Hepatic stellate cell (primary cell): ENCODE measurements at places on chromosomes 2 and 18.

- no peak for DNase-seq
Measured at GRCh38 chr18:79927607-79928562, 23.6 kb downstream of the SLC66A2 start.

GRCh38 chr2:236867441-236868260 lies 218.0 kb upstream of the COPS8 start:
- no peak for DNase-seq

DNA sequence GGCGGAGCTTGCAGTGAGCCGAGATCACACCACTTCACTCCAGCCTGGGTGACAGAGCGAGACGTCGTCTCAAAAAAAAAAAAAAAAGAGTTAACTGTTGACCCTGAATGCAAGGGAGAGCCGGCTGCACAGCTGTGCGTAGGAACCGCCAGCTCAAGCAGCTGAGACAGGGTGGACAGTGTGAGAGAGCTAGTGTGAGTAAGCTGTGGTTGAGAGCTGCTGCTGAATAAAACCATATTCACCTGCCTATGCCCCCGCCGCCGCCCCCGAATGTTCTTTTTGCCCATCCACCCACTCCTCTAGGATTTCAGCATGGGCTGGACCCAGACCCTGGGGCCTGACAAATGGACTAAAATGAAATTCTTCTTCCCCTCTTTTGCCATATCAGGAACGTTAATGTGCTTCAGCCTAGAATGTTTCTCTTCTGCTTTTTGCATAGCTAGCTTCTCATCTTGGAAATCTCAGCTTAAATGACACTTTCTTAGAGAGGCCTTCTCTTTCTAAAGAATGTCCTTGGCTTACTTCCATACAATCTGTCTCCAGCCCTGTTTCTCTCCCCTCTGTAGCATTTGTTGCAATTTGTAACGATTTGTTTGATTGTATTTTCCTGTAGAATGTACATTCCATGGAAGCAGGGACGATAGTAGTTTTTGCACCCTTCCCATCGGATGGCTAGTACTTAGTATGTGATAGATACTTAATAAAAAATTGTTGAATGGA lies 142.7 kb downstream of the KLHL14 start:
- no peak for DNase-seq

DNA sequence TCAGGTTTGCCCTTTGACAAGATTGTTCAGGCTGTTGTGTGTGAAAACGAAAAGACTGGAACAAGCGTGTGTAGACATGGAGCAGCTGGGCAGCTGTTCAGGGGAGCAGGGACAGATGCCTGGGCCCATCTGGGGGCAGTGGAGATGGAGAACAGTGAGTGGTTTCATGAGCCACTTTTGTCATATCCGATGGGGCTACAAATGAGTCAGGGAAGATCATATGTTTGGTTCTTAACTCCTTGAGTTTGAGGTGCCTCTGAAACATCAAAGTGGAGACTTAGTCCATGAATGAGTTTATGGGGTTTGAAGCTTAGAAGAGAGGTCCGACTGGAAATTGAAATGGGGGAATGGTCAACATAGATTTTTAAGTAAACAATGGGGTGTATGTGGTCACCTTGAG lies 9.3 kb upstream of the PLB1 start:
- DNase-seq = no peak

- DNase-seq = no peak
Measured at GRCh38 chr2:69620870-69621269, 22.7 kb downstream of the AAK1 start.

DNA sequence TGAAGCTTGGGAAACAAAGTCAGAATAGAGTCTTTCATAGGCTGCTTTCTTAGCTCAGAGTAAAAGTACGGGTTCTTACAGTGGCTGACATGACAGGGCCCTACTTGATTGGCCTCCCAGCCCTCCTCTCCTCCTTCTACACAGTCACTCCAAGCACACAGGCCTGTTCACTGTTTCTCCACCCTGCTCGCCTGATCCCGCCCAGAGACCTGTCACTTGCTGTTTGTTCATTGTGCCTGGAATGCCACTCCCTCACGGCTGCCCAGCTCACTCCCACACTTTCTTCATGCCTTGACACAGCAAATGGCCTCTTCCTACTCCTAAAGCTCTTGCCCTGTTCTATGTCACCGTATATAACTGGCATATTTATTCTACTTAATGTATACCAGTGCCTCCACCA lies 104.8 kb downstream of the MAP4K4 start:
- no peak for DNase-seq

DNA sequence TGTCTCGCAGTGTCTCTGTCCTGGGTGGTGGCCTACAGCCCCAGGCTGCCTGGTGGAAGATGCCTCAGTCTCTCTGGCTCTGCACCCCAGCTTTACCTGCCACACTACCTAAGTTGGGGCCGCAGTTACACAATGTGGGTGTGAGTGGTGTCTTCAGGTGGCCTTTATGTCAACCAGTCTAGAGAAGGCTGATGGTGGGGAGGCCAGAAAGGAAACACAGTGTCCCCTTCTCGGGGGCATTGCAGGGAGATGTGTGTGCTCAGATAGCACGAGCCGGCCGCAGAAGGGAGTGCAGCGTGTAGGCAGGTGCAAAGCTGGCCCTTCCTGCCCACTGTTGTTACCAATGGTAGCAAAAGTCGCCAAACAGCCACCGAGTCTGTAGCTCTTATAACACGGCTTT lies 216.1 kb downstream of the SH3RF3 start:
- no peak for DNase-seq

- DNase-seq = no peak
Measured at GRCh38 chr2:16090650-16091575, 150.6 kb downstream of the MYCN start.

- DNase-seq = no peak
Measured at GRCh38 chr2:61057562-61057961, 8.1 kb upstream of the SANBR start.

- DNase-seq = no peak
Measured at GRCh38 chr2:161077367-161078210, 82.6 kb upstream of the TANK start.

GRCh38 chr2:237731663-237732062 lies 66.9 kb upstream of the RBM44 start:
- DNase-seq = peak; percentile 64

- no peak for DNase-seq
Measured at GRCh38 chr2:190050001-190050400, 12.5 kb downstream of the MSTN start.

DNA sequence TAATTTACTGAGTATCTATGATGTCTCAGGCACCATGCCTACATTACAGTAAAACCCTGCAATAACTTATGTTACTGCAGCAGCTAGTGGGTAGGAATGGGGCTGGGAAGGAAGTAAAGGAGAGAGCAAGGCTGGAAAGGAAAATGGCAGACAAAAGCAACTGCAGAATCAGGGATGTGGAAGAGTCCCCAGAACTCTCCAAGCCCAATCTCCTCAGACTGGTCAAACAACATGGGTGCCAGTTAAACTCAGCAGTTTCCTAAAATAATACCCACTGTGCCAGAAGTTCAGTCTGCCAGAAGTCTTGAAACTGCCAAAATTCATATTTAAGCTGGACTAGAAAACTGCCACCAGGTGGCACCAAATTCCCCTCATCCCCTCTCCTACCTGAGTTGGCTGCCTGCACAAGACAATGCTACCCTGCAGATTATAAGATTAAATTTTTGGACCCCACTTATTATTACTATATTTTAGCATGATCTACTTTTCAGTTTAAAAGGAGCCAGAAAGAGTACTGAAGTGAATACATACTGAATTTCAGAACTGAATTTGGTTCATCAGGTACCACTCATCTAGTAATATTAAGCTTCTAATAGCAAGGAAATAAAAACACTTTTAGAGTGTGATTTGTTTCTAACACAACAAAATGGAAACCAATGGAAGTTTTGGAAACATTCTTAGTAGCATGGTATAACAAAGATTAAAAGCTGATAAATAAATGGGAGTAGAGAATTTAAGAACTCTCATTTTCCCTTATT lies 86.8 kb upstream of the DNER start:
- DNase-seq = peak; percentile 29

DNA sequence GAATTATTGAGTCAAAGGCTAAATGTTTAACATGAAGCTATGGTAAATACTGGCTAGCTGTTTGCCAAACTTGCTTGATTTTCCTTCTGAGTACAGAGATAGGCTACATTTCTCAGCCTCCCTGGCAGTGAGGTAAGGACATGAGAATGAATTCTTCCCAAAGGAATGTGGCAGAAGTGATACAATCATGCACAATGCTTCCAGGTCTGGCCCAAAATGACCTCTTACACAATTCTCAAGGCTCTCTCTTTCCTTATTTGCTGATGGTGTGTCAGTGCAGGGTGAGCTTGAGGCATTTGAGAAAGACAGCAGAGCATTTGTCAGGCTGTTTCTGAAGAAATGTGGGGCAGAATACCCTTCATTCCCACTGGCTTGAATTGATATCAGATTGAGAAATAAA lies 95.6 kb upstream of the NABP1 start:
- DNase-seq = peak; percentile 31

GRCh38 chr2:155393406-155393805 lies 694.9 kb downstream of the KCNJ3 start:
- no peak for DNase-seq

GRCh38 chr2:126769118-126769517 lies 113.2 kb downstream of the GYPC start:
- DNase-seq = no peak

GRCh38 chr2:217717646-217718045 lies 285.1 kb downstream of the TNS1 start:
- no peak for DNase-seq

GRCh38 chr2:45649462-45649857 lies 2.0 kb upstream of the PRKCE start:
- no peak for DNase-seq

- DNase-seq = no peak
Measured at GRCh38 chr2:201904538-201905420, 98.4 kb downstream of the CDK15 start.

GRCh38 chr2:129772190-129772579 lies 207.3 kb upstream of the RAB6C start:
- no peak for DNase-seq

GRCh38 chr18:62183578-62184195 lies 3.2 kb downstream of the PIGN start:
- DNase-seq = peak; percentile 16

DNA sequence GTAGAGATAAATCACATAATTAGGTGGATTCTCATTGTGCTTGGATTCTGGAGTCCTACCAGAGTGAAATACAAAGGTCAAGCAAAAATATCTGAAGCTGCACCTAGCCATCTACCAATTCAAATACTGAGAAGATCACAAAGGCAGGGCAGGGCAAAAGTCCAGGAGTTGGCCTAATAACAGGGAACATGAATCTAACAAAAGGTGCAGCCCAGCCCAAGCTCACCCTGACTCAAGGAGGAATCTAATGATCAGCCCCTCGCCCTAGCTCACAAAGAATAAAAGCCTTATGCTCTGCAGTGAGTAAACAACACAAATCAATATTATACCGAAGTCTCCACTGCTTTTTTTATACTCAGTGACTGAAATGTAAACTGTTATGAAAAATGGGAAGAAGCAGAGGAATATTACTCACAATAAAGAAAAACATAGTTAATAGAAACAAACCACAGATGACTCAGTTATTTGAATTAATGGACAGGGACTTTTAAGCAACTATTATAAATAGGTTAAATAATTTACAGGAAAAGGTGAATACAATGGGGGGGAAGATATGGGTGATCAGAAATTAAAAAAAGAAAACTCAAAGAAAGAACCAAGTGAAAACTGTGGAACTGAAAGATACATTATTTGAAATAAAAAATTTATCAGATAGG lies 49.5 kb downstream of the ANTXR1 start:
- no peak for DNase-seq

DNA sequence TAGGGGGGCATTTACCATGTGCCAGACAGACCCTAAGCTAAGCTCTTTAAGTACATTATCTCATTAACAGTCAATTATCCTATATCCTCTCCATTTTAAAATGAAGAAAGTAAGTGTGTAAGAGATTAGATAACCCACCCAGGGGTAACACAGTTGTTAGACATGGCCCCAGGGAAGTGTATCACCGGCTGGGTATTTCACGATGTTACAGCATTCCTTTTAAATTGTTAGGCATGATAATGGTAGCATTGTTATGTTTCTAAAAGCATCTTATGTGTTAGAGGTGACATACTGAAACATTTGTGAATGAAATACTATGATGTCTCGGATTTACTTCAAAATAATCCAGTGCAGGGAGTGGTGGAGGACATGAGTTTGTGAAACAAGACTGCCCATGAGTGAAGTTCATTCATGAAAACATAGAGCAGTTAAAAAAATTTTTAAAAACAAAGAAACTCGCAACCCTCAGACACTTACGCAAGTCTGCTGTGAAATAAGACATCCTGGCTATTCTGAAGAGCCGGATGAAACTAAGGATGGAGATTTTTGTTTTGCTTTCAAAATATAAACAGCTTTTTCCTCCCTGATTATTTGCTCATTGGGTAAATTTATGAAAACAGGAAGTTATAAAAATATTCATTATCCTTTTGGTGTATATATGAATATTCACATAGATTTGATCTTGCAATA lies 54.9 kb downstream of the IL1RL2 start:
- DNase-seq = no peak

- DNase-seq = no peak
Measured at GRCh38 chr2:152499331-152499816, 164.4 kb downstream of the FMNL2 start.

- no peak for DNase-seq
Measured at GRCh38 chr18:76613053-76613754, 118.2 kb upstream of the ZNF516 start.

- DNase-seq = no peak
Measured at GRCh38 chr2:100248044-100248330, 74.3 kb downstream of the LONRF2 start.

DNA sequence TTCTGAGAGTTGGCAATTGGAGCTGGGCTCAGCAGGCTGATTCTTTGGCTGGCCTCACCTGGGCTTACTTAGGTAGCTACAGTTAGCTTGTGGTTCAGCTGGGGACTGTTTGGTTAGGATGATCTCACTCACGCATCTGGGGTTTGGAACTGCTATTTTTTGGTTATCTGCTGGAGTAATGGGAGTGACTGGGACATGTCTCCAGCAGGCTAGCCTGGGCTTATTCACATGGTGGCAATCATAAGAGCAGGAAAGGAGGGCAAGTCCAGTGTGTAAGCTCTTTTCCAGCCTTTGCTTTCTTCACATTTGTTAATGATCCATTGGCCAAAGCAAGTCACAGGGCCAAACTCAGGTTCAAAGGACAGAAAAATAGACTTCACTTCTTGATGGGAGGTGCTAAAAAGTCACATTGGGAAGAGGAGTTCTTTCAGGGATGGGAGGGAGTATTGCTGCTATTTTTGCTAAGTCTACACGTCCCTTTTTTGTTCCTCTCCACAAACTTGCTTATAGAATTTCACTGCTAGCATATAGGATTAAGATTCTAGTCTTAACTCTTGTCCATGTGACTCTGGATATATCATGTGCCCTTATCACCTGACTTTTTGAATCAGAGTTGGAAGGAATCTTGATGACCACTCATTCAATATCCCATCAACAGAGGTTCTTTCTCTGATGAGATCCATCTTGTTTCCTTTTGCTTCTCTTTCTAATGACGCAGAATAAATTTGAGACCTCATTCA lies 174.0 kb downstream of the ZFP36L2 start:
- DNase-seq = no peak

DNA sequence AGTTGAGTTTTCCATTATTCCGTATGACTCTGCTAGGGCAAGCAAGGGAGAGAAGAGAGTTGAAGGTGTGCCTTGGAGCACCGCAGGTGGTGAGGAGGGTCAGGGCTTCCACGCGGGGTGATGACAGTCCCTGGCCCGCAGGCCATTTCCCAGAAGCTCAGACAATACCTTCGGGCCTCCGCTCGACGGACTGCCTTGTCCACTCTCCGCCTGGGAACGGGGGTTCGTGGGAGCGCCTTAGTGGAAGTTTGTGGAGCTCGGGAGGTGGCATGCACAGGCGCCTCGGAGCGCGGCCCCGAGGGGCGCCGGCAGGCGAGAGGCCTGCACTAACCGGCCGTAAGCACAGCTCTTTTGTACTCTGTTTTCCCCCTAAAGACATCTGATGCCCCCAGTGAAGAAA lies 69.8 kb downstream of the ARHGEF33 start:
- DNase-seq = no peak
